ENCODE measurements at places on chromosomes 3 and 15.

DNA sequence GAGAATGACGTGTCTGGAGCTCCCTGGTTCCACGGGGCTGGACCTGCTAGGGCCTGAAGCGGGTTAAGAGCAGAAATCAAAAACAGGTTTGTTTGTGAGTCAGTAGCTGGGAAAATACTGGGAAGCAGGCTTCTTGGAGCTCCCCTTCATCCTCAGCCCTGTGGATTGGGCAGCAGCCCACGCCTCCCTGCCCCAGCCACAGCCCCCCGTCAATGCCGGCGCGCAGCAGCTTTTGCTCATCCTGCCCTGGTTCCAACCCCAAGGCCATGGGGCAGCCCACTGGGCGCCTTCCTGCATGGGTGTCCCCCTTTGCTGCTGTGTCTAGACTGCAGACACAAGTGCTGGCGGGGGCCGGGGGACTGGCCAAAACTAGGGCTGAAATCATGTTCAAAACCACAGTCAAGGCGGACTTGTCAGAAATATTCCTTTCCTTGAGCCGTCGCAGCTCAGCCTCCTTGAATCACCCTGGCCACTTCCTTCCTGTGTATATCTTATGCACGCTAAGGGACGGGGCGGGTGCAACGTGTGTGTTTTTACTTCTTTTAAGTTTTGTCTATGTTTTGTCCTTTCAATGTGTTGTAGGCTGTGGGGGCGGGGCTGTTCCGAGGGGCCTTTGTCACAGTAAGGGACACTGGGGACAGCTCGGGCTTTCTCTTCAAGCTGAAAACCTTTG is 108.1 kb downstream of the KLF13 start:
- DNase-seq = peak; percentile 87

GRCh38 chr3:157089455-157090221 is 70.3 kb downstream of the CCNL1 start:
- no peak for DNase-seq

- DNase-seq = no peak
These were observed 51.8 kb downstream of the SERP1 start for GRCh38 chr3:150494411-150494977.

DNA sequence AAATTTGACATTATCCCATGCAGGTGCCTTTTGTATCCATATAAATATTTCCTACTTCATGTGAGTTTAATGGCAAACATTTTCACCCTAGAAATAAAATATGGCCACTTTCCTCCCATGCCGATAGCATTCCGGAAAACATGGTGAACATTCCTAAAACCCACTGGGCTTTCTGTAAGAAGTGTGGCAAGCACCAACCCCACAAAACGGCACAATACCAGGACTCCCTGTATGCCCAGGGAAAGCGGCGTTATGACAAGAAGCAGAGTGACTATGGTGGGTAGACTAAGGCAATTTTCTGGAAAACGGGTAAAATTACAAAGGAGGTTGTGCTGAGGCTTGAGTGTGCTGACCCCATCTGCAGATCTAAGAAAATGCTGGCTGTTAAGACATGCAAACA is 7.6 kb downstream of the ANXA2 start:
- DNase-seq = no peak

DNA sequence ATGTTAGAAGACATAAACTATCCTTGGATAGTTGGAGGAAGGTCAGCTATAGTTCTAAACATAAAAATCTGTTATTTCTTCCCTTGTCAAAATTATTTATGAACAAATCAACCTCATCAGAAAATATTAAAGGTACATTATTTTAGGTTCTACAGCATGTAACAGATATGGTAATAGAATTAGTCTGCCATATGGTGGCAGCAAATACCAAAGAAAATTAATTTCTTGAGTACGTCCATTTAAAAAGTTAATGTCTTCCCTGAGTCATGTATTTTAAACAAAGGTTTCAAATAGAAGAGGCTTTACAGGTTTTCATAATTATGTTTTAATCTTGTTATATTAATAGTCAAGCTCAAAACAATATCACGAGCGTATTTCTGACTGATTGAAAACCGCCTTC is 17.9 kb upstream of the ANKRD28 start:
- no peak for DNase-seq

- no peak for DNase-seq
These were observed 2.2 kb downstream of the NPTN start for GRCh38 chr15:73630921-73631362.

GRCh38 chr15:41506796-41507341 is 6.8 kb downstream of the LTK start:
- DNase-seq = no peak

GRCh38 chr3:117630469-117630868 is 920.9 kb downstream of the TUSC7 start:
- DNase-seq = no peak

- DNase-seq = no peak
These were observed 48.3 kb downstream of the PLS1 start for GRCh38 chr3:142644502-142644901.

DNA sequence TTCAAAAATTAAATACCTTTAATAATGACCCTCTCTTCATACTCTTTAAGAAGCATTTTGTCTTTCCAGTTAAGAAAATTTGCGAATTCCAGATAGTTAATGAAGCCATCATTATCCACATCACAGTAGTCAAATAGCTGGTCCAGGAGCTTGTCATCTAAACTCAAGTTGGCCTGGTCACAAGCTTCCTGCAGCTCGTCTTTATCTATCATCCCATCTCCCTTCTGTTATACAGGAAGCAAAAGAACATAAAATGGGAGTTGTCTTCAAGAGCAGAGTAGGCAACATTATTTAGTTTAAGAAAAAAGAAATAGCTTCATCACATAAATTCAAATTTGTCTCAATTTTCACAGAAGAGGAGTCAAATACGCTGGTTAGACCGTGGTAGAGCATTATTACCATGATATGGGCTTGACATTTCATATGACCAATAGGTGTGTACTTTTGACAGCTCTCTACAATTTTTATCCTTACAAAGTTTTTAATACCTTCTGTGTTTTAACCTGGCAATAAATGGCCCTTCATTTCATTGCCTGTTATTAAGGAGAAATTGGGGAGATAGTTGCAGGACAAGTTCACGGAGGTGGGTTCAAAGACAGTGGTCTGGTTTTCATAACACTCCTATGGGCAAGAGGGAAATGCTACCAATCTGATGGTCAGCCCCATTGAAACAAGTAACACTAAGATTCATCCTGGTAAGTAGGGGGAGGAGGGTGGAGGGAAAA is 45.4 kb downstream of the EFHB start:
- DNase-seq = no peak

DNA sequence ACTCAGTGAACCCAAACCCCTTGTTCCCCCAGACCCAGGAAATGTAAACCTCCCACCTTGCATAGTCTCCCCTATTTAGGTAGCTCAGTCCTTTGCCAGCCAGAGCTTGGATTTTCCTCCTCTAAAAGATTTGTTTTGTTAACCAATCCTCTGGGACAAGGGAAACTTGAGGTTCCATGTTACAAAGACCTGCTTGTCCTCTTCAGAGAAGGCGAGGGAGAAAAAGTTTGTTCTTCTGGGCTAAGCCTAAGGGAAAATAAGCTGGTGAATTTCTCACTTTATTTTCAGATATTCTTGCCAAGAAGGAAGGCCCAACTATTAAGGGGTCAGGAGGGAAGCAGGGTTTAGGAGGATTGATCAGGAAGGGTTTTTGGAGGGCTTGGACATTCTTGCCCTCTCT is 136.1 kb upstream of the PROK2 start:
- no peak for DNase-seq

GRCh38 chr15:99511531-99511865 is 54.3 kb upstream of the MEF2A start:
- no peak for DNase-seq

DNA sequence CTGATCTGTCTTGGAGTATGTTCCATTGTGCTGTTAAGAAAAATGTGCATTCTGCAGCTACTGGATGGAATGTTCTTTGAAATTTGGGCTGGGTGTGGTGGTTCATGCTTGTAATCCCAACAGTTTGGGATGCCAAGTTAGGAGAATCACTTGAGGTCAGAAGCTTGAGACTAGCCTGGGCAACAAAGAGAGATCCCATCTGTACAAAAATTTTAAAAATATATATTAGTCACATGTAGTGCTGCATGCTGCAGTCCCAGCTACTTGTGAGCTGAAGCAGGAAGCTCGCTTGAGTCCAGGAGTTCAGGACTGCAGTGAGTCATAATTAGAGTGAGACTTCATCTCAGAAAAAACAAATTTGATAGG is 62.8 kb upstream of the PLSCR4 start:
- no peak for DNase-seq

DNA sequence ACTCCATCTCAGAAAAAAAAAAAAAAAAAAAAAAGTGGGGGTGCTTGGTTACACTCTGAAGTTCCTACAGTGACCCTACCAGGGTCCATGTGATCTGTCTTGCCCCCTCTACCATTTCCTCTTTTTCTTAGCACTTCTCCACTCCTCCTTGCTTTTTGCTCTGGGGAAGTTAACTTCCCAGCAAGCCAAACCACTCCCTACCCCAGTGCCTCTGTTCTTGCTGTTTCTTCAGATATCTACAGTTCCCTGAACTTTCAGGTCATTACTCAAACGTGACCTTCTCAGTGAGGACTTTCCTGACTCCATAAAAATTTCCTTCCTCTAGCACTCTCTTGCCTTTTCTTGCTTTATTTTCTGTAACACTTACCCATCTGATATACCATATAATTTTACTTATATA is 61.1 kb upstream of the GCNT3 start:
- DNase-seq = no peak

GRCh38 chr3:22886439-22887068 is 316.6 kb upstream of the UBE2E2 start:
- DNase-seq = no peak

- DNase-seq = no peak
These were observed 38.1 kb upstream of the TMC3 start for GRCh38 chr15:81411969-81412633.

- DNase-seq = no peak
These were observed 79.0 kb downstream of the LINGO1 start for GRCh38 chr15:77553695-77554094.

DNA sequence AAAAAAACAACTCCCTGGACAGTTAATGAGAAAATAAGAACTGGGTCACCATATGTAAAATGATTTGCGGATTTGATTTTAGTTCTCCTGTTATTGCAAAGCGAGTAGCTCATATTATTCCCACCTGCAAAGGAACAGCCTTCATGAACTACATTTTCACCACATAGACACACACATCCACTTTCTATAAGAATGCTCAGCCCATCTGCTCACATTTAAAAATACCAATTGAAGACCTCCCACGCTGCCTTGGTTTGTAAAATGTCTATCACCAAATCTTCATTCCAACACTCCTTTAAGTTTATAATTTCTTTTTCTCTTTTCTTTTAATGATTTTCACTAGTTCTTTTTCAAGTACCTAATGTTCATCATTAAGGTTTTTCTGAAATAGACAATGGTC is 148.6 kb downstream of the FGF12 start:
- DNase-seq = no peak

DNA sequence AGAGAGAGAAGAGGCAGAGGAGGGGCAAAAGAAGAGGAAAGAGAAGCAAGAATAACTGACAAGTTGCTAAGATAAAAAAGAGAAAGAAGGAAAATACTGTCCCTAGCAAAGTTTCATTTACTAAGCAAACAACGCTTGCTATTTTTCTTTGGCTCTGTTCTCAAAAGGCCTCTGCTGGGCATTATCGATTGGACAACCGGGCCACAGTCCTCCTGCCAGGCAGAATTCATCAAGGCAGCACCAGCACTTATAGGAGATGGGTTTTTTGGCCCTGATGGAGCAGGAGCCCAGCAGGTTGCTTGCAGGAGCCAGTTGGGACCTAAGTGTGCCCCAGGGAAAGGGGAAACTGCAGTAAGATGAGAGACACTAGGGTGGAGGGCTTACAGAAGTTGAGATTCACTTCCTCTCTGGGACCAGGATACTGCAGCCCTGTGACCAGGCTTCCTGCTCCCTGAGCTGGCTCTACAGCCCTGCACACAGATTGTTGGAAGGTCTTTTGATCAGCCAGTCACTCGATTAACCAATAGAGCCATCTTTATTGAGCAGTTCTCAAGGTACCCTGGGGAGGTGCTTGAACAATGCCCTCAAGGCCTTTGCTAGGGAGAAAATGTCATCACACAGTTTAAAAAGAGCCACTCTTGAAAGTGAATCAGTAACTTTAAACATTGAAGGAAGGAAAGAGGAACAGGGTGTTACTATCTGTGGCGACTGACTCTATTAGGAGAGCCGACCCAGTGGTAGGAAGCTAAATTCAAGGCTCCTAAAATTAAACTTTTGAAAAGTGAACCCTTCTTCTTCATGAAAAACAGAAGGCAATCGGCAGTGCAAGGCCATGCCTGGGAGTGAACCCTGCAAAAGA is 28.8 kb upstream of the GLCE start:
- no peak for DNase-seq

DNA sequence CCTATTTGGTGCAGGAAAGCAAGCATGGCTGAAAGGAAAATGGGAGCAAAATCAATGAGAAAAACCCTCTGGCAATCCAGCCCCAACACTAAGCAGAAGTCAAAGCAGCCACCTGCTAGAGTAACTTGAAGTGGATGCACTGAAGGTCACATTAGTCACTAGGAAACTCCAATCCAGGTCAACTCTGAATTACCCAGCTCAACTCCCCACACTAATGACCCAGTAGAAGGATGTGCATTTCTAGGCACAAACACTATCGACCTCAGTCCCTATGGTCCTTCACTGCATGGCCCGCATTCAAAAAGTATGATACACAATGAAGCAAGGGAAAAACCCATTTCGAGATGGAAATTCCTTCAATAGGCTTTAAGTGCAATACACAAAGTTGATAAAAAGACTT is 80.6 kb downstream of the RAD18 start:
- DNase-seq = no peak

DNA sequence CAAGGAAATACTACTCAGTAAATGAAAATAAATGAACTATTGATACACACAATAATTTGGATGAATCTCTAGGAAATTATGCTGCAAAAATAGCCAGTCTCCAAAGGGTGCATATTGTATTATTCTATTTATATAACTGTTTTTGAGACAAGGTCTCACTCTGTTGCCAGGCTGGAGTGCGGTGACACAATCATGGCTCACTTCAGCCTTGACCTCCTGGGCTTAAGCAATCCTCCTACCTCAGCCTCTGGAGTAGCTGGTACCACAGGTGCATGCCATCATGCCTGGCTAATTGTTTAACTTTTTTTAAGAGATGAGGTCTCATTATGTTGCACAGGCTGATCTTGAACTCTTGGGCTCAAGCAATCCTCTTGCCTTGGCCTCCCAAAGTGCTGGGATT is 12.5 kb downstream of the KLHDC8B start:
- DNase-seq = no peak

DNA sequence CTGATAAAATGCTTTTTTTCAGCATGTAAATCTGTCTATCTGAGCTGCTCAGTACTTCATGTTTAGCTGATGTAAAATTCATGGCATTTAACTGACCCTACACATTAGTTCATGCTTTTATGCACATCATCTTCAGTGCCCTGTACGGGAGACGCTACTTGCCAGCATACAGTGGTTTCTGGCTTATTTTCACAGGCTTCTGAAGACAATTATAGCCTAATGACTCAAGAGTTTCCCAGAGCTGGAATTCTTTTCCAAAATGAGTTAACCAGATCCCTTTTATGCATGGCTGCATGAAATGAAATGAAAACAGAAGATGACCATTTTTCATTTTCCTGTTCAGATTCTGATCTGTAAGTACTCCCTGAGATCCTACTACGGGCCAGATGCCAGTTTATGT is 1061.5 kb downstream of the ROBO2 start:
- no peak for DNase-seq

- no peak for DNase-seq
These were observed 185.2 kb downstream of the ITPR1 start for GRCh38 chr3:4678320-4678719.

Measured in posterior vena cava (tissue), 2 donors.